T-helper 1 cell (primary cell): ENCODE measurements at places on chromosomes 12 and 14.

GRCh38 chr14:30656190-30656632 is 34.1 kb downstream of the SCFD1 start:
- DNase-seq, result peak; percentile 8

DNA sequence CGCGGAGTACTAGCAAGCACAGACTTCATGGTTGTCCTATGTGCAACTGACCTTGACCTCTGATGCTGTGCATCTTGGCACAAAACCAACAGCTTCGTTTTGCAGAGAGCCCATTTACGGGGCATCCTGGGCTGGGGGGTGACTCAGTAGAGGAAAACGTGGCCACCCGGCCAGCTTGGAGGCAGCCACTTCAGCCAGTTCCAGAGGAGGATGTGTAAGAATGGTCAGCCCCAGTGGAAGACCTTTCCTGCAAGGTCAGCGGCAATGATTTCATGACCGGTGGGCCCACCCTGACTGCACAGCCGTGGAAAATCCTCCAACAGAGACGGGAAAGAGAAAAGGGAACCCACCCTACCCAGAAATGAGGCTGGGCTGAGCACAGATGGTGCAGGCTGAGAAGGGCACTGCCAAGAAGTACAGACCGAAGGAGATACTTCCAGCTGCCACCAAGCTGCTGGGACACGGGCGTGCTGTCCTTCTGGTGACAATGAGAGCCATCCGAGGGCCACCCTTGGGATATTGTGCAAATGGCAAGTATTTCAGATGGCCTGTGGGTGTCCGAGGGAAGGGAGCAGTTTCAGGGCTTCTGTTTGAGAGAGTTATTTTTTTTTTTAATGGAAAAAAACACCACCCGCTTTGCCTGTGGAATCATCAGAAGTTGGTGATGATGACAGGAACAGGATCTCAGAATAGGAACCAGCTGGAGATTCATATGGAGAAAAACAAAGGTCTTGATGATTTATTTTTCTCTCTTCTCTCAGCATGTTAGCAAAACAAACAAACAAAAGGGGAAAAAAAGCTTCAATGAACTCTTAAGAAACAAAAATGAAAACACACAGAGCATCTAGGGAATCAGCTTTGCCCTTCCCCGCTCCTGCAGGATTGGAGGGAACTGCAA is 120.2 kb upstream of the RFLNA start:
- DNase-seq, result no peak

DNA sequence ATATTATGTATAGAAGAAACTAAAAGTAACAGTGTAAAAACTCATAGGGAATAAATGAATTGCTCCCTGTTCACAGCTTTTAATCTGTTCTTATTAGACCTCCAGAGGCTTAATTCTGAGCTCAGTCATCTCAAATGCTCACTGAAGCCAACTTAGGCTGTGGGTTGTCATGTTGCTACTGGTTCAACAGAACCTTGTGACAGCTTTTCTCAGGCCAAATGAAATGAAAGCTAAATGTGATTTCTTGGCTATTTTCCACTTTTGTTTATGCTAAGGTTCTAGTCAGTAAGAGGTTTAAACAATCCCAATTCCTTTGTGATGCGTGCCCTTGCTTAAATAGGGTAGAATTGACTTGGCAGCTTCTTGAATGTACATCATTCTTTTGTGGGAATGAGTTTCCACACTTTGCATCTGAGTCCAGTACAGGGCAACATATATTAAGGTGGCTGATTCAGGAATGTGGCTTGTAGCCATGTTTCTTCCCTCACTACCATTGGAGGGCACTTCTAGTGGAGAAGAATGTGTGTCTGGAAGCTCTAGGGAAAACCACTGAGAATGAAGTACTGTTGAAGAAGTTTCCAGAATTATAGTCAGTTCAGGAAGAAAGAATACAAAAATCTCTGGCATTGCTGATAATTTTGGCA is 156.4 kb downstream of the NEDD1 start:
- DNase-seq, result no peak

- no peak for DNase-seq
Observed at GRCh38 chr12:24919346-24920001, 29.4 kb downstream of the BCAT1 start.

DNA sequence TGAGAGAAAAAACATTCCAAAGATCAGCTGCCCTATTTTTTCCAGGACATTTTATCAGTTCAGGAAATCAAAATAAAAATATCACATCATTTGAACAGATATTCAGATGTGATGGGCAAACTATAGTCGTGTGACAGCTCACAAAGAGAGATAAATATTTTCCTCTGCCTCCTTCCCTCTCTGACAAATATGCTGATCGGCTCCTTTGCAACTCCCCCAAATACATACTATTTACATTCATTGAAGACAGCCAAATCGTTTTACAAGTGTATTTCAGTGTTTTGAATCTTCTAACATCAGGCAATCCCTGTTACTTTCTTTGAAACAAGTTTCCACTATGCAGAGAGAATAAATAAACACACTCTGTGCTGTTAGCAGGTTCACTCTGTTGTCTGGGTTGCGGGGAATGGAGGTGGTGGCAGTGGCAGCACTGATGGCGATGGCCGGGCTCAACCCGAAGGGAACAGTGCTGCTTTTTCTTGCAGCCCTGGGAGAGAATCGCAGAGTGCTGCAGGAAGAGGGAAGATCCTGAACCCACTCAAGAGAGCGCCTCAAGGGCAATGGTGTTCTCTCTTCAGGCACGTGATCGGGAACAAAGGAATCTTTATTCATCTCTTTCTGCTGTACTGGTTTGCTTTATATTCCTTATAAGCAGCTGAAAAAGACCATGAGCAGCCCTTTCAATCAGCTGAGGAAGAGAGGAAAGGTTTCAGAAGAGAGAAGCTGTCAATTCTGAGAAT is 142.5 kb downstream of the PHLDA1 start:
- no peak for DNase-seq

GRCh38 chr12:68619541-68619940 is 8.8 kb downstream of the RAP1B start:
- no peak for DNase-seq

- DNase-seq, result no peak
Observed at GRCh38 chr12:65510584-65511050, 232.1 kb downstream of the MSRB3 start.

DNA sequence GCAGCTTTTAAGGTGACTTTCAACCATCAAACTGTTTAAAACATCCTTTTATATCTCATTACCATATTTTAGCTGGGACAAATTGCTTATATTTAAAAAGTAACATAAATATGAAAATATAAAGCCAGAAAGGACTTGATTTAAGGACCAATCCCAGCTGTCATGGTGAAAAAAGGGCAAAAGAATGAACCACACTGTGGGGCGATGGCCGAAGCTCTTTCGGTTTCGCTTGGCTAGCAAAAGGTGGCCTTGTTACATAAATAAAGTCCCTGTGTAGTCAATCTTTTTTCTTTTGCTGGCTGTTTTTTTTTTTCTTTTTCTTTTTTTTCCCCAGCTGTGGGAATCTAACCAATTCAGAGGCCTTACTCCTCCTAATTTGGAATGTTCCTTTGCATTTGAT is 50.9 kb downstream of the FBXO33 start:
- DNase-seq, result no peak

GRCh38 chr12:13595536-13596443 is 385.6 kb downstream of the GRIN2B start:
- DNase-seq, result no peak

- no peak for DNase-seq
Observed at GRCh38 chr12:15702276-15702675, 86.9 kb downstream of the EPS8 start.

DNA sequence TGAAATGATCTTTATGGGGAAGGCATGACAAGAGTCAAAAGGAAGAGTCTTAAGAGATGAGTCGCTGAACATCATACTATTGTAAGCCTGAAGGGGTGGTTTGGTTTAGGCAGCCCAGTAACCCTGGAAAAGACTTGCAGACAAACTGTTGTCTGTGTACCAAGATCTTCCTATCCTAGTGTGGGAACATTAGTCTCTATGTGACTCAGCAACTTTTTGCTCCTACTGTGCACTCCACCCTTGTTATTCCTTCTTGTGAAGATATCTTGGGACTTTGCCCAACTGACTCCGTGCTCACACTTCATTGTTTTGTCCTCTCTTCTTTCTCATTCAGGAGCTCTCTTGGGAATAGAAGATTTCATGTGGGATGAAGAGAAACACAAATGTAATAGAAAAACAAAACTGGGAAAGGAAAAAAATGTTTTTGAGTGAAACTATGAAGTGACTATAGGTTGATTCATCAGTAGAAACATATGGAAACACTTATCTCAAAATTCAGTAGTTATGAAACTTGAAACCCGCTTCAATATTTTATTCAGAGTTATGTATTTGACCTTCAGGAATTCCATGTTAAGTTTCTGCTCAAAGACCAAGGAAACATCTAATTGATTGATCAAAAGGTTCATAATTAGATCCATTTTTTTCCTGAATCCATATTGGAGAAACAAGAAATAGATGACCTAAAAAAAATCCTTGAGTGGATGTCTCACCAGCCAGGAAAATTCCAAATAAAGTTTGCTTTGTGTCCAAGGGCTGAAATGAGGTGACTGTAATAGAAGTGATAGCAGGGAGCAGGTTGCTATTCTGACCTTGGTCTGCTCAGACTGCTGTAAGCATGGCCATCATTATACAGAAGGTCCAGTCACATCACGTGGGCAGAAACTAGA is 67.2 kb downstream of the BTG1 start:
- DNase-seq, result no peak

DNA sequence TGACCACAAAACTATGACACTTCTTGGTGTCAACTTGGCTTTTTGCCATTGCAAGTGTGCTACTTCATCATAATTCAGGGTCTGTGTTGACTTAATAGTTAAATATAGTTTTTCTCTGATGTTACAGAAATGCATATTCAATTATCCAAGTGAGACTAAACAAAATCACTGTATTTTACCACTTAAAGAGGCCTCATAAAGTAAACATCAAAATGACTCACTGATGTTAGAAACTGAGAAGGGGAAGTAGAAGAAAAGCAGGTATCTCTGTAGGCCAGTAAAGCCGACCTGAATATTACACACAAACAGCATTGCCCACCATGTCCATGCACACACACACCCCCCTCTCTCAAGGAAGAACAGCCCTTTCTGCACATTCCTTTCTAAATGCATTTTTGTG is 55.4 kb downstream of the RPAP3 start:
- no peak for DNase-seq

- peak; percentile 73 for DNase-seq
Observed at GRCh38 chr12:120252071-120252906, 13.2 kb downstream of the PXN start.

- DNase-seq, result no peak
Observed at GRCh38 chr12:110940296-110940695, 19.9 kb upstream of the MYL2 start.

GRCh38 chr14:90522571-90523191 is 125.9 kb downstream of the CALM1 start:
- no peak for DNase-seq

GRCh38 chr14:24312736-24313507 is 1.6 kb downstream of the LTB4R start:
- no peak for DNase-seq

DNA sequence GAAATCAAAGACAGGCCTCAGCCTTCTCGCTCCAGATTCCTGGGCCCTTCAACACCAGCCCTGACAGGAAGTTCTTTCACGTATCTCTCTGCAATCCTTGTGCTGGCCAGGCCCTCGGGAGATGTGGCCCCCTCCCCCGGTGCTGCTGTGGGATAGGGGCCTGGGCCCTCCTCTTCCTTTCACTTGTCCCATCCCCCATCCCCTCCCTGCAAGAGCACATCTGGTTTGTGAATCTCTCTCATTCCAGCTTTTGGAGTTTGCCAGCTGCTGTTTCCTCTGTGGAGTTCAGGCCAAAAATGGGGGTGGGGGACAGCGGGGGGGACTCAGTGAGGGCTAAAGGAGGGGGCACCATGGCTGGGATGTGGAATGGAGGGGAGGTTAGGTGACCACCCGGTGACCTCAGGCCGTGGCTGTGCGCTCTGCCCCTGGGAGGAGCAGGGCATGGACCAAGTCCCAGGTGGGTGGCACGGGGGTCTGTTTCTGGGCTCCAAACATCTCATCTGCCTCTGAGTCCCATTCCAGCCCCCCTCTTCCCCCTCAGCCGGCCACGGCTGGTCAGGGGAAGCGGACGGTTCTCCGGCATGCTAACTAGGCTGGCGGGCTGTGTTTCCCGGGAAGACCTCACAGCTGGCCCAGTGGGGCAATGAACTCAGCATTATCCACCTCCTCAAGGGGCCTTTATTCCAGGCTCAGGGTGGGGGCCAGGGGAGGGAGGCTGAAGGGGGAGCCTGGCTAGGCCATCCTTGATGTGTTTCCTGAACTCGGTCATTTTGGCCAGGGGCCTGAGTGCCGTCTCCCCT is 7.4 kb downstream of the LRP1 start:
- DNase-seq, result no peak

DNA sequence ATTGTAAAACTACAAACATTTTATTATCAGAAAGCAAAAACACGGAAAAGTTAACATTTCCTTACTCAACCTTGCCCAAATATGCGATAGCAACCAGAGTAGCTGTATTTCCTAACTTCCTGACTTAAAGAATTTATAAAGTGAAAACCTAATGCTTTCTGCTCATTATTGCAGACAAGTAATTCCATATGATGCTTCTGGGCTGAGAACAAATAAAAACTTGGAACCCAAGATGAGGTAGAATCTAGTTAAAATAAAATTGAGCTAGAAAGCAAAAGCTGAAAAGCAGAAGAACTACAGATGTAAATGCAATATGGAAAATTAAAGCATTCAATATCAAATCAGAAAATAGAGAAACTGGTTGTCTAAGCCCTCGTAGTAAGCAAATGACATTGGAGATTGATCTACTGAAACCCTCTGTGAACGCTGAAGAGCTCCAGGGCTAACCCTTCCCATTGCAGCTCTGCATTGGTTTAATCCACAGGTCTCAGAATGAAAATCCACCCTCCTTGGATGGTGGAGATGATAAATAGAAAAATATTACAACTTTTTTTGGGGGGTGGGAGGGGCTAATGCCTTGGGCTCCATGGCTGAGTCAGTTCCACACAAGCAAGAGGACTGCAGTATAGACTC is 40.7 kb downstream of the CORO1C start:
- no peak for DNase-seq

DNA sequence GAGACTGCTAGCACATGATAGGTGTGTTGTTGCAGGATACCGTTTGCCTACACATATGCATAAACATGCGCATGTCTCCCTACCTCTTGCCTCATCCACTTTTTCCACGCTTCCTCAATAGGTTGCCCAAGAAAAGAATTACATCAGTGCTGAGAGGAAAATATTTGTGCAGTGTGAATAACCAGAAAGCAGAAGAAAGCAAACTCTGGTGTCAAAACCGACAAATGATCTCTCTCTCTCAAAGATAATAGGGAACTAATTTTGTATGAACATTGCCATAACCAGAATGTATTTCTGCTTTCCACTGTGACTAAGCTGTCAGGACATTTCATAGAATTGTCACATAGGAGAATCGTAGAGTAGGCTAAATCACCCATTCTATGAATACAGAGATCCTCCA is 1.3 kb downstream of the CLEC7A start:
- DNase-seq, result no peak

GRCh38 chr14:81991998-81992397 is 458.3 kb upstream of the SEL1L start:
- DNase-seq, result no peak

- DNase-seq, result no peak
Observed at GRCh38 chr12:6177642-6178358, 22.4 kb upstream of the CD9 start.

- peak; percentile 96 for DNase-seq
Observed at GRCh38 chr14:94080621-94081385, at the start of the genes DDX24 and IFI27L1. Gene DDX24, minus strand, starts transcription at chr14:94081202. Its CDS starts 1,460 bp downstream, at chr14:94079742. Gene IFI27L1, plus strand, starts transcription at chr14:94081310. Its CDS starts 15,628 bp downstream, at chr14:94096938.
